ENCODE measurements at places on chromosomes 3 and 15.

GRCh38 chr15:41698779-41699178 lies 38.6 kb downstream of the MGA start:
- DNase-seq, result no peak

DNA sequence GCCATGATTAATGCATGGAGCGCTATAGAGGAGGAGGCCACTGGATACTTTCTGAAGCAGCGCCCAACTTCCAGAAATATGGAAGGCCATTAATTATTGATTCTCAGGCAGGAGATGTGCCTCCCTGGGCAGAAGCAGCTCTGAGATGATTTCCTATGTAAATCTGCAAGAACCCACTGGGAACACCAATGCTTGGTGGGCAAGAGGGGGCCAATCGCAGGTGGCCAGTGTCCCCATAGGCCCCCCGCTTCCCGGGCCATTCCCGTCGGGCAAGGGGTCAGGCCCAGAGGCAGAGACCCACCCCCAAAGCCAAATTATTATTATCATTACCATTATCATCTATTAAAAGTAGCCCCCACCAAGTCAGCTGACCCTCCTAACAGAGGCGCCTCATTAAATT lies 288.0 kb upstream of the TLE3 start:
- DNase-seq, result no peak

- no peak for DNase-seq
Measured at GRCh38 chr15:96470681-96471310, 140.3 kb downstream of the NR2F2 start.

- no peak for DNase-seq
Measured at GRCh38 chr3:23580096-23580713, 225.6 kb upstream of the UBE2E1 start.

DNA sequence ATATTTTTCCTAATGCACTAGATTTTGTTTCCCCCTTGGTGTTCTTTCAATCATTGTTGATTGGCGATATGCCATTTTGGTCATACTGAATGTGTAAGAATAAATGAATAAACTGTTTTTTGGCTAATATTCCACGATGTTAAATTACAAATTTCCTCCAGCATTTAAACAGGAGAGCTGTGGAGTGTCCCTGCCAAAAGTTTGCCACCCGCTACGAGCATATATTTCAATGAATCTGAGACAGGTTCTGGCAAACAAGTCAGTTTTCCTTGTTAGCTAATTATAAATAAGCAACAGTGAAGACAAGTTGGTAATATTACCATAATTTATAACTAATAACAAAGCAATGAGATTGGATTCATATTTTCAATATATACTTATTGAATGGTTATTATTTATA lies 777.6 kb downstream of the ROBO1 start:
- DNase-seq, result no peak

GRCh38 chr3:161989012-161989411 lies 492.4 kb downstream of the OTOL1 start:
- DNase-seq, result no peak

GRCh38 chr3:34323517-34323916 lies 525.1 kb downstream of the PDCD6IP start:
- no peak for DNase-seq

- DNase-seq, result no peak
Measured at GRCh38 chr3:20658491-20658890, 472.5 kb upstream of the SGO1 start.

DNA sequence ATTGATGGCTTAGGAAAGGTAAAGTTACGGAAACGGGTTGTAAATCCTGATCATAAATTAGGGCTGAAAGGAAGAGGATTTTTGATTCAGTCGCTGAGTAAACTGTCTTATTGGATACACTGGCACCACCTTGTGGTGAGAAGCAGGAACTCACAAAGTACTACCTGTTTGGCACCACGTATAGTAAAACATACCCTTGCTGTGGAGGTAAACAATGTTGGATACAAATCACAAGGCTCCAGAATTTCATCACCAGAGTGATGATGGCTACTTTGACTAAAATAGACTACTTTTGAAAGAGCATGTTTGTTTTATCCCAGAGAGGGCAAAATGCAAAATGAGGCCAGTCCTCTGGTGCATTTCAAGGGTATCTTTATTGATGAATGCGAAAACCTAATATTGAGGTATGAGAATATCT lies 216.9 kb downstream of the IGSF11 start:
- DNase-seq, result peak; percentile 25

- DNase-seq, result no peak
Measured at GRCh38 chr3:32384938-32385337, 6.7 kb upstream of the CMTM7 start.

DNA sequence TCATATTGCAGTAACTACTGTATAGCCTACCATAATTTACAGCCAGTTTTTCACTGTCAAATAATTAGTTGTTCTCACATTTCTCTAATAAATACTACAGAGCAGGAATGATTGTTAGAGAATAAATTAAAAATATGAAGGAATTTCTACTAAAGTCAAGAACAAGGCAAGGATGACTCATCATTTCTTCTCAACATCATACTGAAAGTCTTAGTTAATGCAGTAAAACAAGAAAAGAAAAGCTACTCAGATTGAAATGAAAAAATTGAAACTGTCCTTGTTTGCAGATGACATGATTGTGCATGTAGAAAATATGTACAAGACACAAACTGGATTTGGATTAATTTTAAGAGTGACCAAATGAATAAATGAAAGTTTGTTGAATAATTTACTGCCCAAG lies 608.2 kb downstream of the NSUN3 start:
- DNase-seq, result no peak

GRCh38 chr3:134252766-134253165 lies 2.1 kb upstream of the RYK start:
- no peak for DNase-seq

GRCh38 chr15:39084674-39085530 lies 496.0 kb upstream of the THBS1 start:
- peak; percentile 71 for DNase-seq

- DNase-seq, result no peak
Measured at GRCh38 chr3:57230006-57230405, 2.5 kb downstream of the APPL1 start.

- DNase-seq, result no peak
Measured at GRCh38 chr15:50137893-50138292, 18.9 kb upstream of the ATP8B4 start.

GRCh38 chr3:146162561-146162960 lies 1.6 kb upstream of the PLOD2 start:
- DNase-seq, result no peak

GRCh38 chr15:78370013-78370412 lies 29.9 kb downstream of the CRABP1 start:
- DNase-seq, result no peak

DNA sequence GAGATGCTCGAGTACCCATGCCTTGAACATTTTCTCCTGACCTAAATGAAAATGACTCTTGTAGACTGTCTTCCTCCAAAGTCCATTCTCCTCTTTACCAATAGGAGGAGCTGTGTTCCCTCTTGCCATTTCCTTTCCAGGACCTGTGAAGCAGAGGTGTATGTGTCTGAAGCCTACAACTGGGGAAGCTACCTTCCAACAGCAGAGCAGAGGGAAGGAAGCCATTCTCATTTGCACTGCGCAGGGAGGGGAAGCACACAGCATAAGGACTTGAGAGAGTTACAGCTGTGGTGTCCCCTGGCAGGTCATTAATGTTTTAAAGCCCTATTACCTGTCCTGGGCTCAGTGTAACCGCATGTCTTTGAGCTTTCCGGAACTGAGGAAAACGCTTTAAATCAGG lies 38.7 kb downstream of the HSPBAP1 start:
- DNase-seq, result no peak

GRCh38 chr3:5019411-5020241 lies 40.4 kb downstream of the BHLHE40 start:
- no peak for DNase-seq

DNA sequence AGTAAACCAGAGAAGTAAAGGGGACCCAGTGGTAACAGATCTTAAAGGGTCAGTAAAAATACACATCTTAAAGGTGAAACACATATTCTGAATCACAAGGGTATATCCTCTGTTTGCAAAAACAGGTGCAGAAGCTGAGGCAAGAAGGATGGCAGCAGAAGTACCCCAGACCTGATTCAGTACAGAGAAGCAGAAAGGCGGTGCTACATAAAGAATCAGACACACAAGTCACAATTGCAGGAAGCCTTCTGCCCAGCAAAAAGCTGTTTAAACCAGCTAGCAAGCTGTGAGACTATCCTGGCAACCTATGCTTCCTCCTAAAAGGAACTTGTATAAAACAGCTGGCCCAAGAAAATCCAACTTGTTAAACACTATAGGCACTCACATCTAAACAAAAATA lies 49.4 kb downstream of the ZNF280D start:
- DNase-seq, result no peak

DNA sequence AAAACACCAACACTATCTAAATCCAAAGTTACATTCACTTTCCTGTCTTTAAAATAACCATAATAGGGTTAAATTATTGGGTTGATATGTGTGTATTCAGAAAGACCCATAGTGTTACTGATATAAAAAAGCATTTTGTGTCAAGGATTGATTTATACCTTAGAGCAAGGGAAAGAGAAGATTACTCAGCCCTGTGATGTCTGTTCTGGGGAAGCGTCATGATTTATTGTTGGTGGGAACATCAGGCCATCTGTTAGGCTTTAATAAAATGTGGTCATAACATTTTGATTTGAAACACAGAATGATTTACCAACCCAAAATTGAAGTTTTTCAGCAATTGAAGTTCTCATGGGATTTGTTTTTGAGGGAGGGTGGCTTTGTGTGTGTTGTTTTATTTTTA lies 33.2 kb downstream of the SIDT1 start:
- no peak for DNase-seq

GRCh38 chr3:128276577-128277183 lies 123.4 kb downstream of the EEFSEC start:
- no peak for DNase-seq

- DNase-seq, result no peak
Measured at GRCh38 chr3:171125010-171125409, 98.5 kb upstream of the SLC2A2 start.

DNA sequence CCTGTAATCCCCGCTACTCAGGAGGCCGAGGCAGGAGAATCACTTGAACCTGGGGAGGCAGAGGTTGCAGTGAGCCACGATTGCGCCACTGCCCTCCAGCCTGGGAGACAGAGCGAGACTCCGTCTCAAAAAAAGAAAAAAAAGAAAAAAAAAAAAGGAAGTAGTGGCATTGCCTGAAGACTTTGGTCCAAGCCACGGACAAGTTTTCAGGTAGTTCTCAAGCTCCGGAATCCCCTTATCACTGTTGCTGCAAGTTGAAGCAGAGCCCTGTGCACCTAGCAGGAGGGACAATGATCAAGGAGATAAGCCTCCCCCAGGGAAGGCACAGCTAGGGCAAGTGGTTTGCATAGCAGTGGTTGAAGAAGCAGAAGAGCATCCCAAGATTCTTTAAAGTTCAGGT lies 97.6 kb downstream of the MEX3B start:
- no peak for DNase-seq

- no peak for DNase-seq
Measured at GRCh38 chr3:4410606-4411005, 56.5 kb downstream of the SUMF1 start.

DNA sequence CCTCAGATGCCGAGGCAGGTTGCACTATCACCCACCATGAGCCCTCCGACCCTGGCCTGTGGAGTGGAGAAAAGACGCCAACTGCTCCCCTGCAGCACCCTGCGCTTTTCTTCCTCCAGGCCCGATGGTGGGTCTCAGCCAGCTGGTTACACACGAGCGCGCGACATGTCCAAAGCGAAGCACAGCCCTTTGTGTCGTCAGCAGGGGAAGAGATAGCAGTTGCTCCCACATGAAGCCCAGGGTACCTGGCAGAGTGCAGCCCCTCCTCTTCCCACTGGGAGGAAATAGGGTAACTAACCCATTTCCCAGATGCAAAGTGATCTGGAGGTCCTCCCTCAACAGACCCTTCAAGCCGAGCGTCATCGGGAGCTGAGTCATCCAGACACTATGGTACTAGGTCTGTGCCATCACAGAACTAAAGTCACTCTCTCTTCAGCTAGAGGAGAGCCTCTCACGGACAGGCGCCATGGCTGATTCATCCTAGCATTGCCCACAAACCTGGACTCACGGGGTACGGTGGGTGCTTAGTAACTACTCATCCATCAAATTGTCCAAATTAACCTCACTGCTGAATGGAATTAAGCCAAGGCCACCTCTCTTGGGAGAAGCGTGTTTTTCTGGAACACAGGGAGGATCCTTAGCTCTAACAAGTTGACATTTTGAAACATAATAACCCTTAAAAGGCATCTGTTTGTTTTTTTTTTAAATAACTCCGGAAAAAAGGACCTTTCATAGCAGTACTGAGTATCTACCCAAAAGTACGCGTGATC lies 45.2 kb upstream of the BDH1 start:
- DNase-seq, result no peak

DNA sequence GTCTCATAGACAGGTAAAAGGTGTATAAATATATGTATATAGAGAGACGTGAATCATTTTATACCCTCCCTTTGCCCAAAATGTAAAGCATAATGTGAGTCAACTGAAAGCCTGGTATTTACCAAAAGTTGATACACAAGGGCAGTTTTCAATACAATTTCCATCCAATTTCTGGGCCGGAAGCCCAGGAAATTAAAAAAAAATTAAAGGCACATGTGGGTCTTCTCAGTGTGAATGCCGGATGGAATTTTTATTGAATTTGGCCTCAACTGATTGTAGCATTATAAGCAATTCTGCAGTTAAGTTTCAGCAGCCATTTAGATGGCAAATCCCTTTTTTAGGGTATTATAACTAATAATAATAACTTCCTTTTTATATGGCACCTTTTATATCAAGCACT lies 3.3 kb upstream of the CNTN3 start:
- DNase-seq, result no peak

GRCh38 chr3:128322030-128323022 lies 144.4 kb downstream of the DNAJB8 start:
- no peak for DNase-seq

GRCh38 chr3:74267131-74267530 lies 347.3 kb downstream of the CNTN3 start:
- no peak for DNase-seq

- DNase-seq, result no peak
Measured at GRCh38 chr3:58184309-58184981, 26.3 kb downstream of the DNASE1L3 start.

- DNase-seq, result peak; percentile 67
Measured at GRCh38 chr3:33115024-33115768, 1.4 kb downstream of the CRTAP start.

GRCh38 chr15:49466119-49466518 lies 43.1 kb downstream of the FGF7 start:
- DNase-seq, result no peak

DNA sequence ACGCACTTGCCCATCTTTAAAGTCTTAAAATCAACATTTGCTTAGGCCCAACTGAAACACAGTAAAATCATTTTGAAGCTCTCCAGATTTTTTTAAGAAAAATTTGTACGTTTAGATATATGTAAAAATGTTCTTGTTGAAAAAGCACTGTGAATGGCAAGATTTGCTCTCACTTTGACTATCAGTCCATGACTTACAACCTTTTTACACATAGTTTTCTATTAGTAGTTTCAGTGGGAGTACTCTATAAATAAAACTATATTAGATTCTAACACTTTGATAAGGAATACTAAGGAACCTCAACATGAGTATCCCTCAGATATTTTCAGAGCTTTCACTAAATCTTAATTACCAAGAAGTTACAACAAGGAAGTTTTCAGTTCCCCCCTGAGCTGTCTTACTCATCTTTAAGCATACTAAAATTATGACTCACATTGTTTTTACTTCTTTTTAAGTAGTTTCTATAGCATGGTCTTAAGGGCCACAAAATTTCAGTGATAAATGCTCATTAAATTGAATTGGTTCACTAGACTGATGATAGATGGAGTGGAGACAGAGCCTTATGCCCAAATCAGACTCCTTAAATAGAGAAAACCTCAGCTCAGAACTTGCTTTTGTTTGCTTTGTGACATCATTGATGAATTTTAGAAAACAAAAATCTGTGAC lies 31.6 kb upstream of the RAP2B start:
- DNase-seq, result no peak

- DNase-seq, result no peak
Measured at GRCh38 chr3:56456117-56456516, 12.2 kb downstream of the ERC2 start.

All from AG09319 (cell line).